ENCODE measurements at places on chromosomes 6 and 20. TPM values are rescaled to one million over a fixed set of nuclear protein-coding genes. Genes with fewer than 3 reads are reported as not detected.

Gene REM1
- 0.31 TPM for total RNA-seq

Gene TFAP2C
- 6.9 TPM for total RNA-seq

Gene SGK2
- 3.1 TPM for total RNA-seq

Gene TTLL9
- total RNA-seq, result 4.4 TPM

Gene FAM83D
- total RNA-seq, result 4.1 TPM

Gene TGM2
- 4.4 TPM for total RNA-seq
